ENCODE measurements at places on chromosomes 16 and 17.

- DNase-seq, result no peak
Measured at GRCh38 chr17:73642659-73643000, 1.6 kb downstream of the SDK2 start.

DNA sequence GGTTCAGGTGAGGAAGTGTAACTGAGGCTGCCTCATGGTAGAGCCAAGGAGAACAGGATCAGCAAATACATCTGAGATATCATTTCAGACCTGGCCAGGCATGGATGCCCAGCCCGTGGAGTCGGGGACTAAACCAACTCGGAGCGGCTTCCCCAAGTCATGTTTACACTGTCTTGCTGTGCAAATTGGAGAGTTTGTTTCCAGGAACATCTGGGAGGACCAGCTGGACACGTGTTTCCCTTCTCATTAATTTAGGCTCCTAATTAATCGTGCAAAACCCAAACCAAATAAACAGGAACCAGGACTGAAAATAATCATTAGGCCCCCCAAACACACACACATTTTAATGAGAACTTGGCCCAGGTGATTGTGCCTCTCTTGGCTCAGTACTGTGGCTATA is 70.9 kb upstream of the SALL1 start:
- no peak for DNase-seq

GRCh38 chr17:75003957-75004355 is 8.5 kb upstream of the MRPL58 start:
- no peak for DNase-seq

DNA sequence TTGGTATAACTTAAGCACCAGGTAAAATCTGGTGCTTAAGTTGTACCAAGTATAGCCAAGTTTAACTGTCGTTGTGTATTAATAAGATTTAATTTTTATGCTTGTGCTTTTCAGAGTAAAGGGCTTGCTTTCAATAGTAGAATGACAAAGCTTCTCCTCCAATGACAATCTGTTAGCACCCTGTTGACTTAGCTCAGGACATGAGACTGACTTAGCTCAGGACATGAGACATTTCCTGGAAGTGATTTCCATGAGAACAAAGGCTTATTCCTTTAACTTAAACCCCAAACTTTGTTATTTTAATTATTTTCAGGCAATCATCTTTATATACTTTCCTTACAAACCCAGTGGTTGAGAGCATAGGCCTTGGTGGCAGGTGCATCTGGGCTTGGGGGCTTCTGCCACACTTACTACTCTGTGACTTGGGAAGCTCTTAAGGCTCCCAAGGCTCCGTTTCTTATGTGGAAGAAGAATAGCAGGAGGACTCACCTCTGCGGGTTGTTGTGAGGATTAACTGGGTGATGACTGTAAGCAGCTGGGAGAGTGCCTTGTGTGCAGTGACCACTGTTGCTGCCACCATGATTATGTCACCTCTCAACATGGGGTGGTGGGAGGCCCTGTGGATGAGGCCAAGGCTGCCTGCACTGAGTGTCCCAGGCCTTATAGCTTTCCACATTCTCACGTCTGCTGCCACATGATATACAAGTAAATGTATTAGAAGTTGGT is 59.4 kb upstream of the CMIP start:
- DNase-seq, result no peak

Data from stimulated activated CD4-positive, alpha-beta T cell treated with anti-CD3 and anti-CD28 coated beads, Interleukin-1b, Interleukin-23, amount 100 ng/mL, for 1 hour (primary cell).